K562 (cell line): ENCODE measurements at places on chromosomes 1 and 21.

- DNase-seq, result no peak
These were observed 199.7 kb downstream of the TBX15 start for GRCh38 chr1:118788463-118788862.

GRCh38 chr1:56780826-56781225, 38.4 kb downstream of the FYB2 start:
- DNase-seq, result no peak

DNA sequence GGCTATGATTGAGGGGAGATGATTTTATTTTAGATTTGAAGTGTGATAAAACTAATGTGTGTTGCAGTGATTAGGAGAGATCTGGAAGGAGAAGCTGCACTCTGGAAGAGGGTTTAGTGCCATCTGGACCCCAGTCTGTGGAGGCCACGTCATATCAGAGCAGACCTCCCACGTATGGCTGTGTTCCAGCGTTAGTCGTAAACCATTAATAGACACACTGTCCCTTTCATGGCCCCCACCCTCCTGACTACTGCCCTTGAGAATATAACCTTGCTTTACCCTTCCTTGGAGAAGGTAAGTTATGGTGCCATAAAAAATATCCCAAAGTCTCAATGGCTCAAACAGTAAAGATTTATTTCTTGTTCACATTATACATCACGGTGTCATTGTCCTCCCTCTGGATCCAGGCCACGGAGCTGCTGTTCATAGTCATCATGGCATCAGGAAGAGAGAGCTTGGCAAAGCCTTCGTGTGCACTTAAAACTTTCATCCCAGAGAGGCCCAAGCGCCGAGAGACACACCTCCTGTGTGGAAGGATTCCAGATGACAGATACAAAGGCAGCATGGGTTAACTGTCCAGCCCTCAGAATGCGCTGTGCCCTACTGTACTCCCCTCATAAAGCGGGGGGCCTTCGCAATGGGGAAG, 33.2 kb downstream of the RHOU start:
- DNase-seq, result no peak

DNA sequence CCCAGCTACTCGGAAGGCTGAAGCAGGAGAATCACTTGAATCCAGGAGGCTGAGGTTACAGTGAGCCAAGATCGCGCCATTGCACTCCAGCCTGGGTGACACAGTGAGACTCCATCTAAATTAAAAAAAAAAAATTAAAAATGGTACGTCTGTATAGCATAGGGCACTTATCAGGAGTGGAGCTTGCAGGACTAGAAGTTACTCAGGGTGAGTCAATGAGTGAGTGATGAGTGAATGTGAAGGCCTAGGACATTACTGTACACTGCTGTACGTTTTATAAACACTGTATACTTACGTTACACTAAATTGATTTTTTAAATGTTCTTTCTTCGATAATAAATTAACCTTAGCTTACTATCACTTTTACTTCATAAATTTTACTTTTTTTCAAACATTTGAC, 183.6 kb downstream of the NR5A2 start:
- DNase-seq, result no peak

GRCh38 chr21:28904961-28905435, 87.7 kb downstream of the LTN1 start:
- DNase-seq, result no peak

GRCh38 chr1:228872080-228872479, 136.8 kb downstream of the RHOU start:
- no peak for DNase-seq

GRCh38 chr1:206915030-206915735, 6.6 kb downstream of the FCMR start:
- no peak for DNase-seq

GRCh38 chr1:218498056-218498938, 153.2 kb downstream of the TGFB2 start:
- DNase-seq, result no peak

GRCh38 chr1:159581422-159581821, 6.2 kb upstream of the APCS start:
- no peak for DNase-seq

GRCh38 chr1:40756523-40756922, 27.1 kb upstream of the KCNQ4 start:
- DNase-seq, result no peak

GRCh38 chr1:21857142-21857839, 45.2 kb downstream of the LDLRAD2 start:
- DNase-seq, result no peak

DNA sequence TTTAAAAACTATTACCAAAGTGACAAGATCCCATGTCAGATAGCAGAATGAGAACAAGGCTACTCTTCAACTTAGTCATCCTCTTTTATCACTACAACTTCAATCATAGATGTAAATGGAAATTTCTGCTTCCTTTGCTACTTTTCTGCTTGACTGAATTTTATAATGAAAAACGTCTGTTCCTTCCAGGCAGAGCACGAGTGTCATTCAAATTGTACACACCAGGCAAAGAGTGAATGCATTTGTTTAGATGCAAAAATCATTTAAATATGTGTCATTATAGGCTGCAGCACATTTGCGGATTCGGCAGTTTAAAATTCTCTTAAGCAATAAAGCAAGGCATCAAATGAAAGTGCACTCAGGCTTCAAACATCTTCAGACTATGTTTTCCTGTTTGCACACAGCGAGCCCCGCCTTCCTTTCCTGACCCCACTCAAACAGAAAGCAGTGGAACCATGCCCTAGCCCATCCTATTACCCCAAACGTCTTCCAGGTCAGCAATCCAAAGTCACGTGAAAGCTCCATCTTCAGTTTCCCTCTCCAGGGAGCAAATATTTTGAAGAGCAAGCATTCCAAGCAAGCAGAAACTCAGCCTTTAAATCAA, 99.6 kb downstream of the APP start:
- no peak for DNase-seq

DNA sequence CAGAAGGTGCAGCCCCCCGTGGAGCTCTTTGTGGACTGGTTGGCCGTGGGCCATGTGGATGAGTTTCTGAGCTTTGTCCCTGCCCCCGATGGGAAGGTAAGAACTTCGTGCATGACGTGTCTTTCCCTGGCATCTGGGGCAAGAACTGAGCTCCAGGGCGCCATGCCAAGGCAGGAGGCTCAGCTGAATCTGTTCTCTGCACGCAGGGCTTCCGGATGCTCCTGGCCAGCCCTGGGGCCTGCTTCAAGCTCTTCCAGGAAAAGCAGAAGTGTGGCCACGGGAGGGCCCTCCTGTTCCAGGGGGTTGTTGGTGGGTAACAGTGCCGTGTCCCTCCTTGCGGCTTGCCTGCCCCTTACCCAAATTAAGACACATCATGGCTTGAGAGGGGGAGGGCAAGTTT, 27.7 kb downstream of the PADI3 start:
- no peak for DNase-seq

DNA sequence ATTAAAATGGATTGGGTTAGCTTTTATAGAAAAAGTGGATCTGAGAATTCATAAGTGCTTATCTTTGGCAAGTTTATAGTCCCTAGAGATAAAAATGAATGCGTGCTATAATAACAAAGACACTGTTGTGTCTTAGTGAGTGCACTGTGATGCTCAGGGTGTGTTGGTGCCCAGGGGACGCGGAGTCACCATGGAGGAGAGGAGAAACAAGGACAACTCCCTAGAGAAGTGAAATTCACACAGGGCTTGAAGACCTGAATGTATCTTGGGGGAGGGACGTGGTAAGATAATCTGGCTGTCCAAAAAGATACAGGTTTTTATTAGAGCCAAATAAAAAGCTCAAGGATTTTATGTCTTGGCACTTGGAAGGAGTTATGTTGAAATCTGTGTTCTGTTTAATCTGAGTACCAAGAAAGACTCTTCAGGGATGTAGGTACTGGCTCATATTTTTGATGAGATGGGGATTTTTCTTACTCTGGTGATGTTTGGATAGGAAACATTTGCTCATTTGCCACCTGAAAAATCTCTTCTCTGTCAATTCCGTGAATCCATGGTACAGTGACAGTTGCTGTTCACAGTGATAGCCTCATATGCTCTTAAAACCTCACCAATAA, 9.6 kb downstream of the SMYD2 start:
- DNase-seq, result no peak
